ENCODE measurements at places on chromosomes 12 and 14.

DNA sequence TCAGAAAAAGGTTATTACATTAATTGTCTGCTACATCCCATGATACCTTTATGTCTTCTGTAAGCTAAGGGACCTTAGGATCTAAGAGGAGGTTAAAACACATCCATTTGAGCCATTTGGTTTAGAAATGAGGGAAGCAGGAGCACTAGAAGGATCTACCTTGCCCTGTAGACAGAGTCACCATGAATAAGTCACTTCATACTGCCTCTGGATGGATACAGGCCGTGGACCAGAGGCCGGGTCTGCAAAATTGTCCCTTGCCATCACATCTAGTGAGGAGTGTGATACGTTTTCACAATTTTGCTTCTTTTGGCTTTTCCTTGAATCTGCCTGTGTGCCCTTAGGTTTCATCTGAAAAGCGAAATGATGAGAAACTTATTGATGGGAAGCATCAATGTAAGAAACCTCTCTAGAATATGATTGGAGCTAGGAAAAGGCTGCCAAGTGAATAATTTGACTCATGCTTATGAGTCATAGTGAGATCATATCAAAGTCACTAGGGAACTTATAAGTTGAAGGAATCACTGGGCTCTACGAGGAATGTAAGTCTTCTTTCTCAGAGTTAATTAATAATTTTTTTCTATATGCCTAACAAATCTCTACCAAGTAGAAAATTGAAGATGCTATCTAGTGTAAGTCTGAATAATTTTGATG is 10.8 kb downstream of the GLRX5 start:
- DNase-seq = peak; percentile 76

GRCh38 chr14:21056520-21057163 is 980 bp upstream of the RNASE8 start:
- DNase-seq = peak; percentile 64

- peak; percentile 71 for DNase-seq
Observed at GRCh38 chr12:80877721-80878265, 59.9 kb downstream of the LIN7A start.

DNA sequence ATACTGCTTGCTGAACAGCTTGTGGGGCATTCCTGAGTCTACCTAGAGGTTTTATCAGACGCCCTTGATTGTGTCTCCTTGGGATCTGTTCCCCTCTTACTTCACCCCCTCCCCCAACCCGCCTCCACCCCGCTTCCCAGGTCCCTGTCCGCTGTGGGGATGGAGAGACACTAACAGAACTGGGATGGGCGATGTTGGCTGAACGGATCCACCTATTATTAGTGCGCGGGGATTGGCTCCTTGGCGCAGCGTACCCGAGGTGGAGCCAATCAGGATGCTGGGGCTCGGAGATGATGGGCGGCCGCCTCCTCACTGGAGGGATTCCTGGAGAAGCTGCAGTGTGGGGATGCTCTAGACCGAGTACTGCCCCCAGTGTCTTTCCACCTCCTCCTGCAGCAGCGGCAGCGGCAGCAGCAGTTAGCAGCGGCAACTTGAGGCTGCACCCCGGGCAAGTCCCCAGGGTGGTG is at the start of gene SYT1:
Gene SYT1 (plus strand): TSS at position 372 of the 467 bp plus-strand sequence.
- DNase-seq = no peak

DNA sequence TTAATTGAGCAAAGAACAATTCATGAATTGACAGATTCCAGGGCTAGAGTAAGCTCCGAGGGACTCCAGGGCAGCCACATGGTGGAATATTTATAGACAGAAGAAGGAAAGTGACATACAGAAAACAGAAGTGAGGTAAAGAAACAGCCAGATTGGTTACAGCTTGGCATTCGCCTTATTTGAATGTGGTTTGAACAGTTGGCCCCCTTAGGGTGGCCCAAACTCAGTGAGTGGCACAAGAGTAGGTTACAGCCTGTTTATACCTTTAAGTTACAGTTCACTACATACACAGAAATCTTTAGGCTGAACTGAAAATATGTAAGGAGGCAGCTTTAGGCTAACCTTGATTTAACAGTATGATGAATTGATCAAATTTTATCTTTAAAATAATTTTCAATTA is 174.5 kb upstream of the CNOT2 start:
- no peak for DNase-seq

DNA sequence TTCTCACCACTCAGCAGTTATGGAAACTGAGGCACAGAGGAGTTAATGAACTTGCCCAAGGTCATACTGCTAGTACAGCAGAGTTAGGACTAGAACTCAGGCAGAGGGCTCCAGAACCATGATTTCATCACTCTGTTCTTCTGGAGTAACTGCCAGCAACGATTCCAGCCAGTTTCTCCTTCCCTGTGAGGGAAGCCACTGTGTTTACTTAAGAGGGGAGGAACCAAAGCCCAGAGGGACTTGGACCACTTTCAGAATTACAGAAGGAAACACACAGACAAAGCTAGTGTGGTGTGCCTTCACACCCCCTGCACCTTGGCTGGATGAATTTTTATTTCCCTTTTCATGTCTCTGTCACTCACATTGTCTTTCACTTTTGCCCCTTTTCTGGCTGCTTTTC is 398.2 kb downstream of the DPF3 start:
- peak; percentile 10 for DNase-seq

DNA sequence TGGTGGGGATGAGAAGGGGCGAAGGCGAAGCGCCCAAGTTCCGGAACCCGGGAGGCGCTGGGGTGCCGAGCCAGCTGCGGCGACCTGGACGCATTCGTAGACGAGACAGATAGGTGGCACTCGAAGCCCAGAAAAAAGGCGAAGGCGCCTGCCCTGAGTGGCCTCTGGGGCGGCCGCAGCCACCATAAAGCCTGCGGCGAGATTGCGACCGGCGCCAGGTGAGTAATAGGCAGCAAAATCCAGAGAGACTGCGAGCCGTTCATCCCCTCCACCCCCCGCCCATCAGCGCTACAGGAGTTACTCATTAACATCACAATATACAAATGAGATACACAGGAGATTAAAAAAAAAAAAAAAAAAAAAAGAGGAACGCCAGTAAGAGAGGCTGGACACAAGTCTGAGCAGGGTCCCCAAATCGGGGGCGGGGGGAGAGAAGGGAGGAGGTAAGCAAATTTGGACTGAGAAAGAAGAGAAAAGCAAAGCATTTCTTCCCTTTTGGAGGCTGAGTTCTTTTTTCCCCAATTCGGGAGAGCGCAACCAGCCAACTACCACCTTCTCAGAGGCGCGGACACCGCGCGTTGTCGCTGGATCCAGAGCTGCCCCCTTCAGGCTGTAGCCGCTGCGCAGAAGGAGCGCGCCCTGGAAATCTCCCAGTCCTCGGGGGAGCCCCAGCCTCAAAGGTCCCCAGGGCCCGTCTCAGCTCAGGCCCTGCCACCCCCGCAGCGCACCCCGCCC is 15.7 kb downstream of the TBX3 start:
- peak; percentile 76 for DNase-seq

- no peak for DNase-seq
Observed at GRCh38 chr12:68743356-68743755, 2.6 kb upstream of the SLC35E3 start.

Measured in stromal cell of bone marrow (primary cell).